ENCODE measurements at places on chromosomes 5 and 9.

DNA sequence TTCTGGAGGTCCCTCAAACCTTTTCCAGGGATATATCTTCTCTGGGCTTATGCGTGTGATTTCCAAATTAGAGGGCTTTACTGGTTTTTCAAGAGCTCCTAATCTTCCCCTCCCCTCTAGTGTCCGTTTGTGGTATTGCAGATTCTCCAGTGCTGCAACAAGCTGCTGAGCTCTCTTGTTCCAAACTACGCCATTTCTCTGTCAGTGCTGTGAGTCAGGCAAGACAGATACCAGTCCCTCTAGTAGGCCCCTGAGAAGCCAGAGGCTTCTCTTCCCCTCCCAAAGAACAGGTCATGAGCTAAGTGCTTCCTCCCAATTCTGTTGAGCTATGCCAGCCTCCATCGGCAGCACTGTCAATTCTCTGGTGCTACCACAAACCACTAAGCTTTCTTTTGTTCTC, 149.5 kb downstream of the FANCC start:
- DNase-seq, result no peak

- no peak for DNase-seq
These were observed 60.2 kb downstream of the OSTF1 start for GRCh38 chr9:75148561-75148960.

- DNase-seq, result no peak
These were observed 466.9 kb upstream of the ARRDC3 start for GRCh38 chr5:91850031-91850430.

GRCh38 chr5:79929095-79929494, 62.0 kb downstream of the MTX3 start:
- no peak for DNase-seq

DNA sequence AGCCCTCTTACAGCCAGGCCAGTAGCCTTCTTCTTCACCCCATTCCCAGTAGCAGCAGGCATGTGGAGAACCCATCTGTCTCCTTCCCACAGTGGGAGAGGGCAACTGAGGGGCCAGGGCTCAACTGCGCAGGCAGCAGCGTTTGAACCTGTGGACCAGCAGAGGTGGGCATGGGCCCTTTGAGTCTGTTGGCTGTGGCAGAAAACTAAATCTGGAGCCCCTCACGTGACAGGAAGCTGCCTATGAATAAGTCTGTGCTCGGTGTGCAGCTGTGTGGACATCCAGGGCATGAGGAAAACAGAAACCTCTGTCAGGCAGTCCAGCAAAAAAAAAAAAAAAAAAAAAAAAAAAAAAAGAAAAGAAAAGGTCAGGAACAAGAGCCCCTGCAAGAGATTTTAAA, 189.2 kb upstream of the NR3C1 start:
- DNase-seq, result no peak
